GM10248 (cell line): ENCODE measurements at places on chromosomes 11 and 22.

GRCh38 chr22:24207264-24208011 is 26.2 kb downstream of the SUSD2 start:
- DNase-seq, result no peak

DNA sequence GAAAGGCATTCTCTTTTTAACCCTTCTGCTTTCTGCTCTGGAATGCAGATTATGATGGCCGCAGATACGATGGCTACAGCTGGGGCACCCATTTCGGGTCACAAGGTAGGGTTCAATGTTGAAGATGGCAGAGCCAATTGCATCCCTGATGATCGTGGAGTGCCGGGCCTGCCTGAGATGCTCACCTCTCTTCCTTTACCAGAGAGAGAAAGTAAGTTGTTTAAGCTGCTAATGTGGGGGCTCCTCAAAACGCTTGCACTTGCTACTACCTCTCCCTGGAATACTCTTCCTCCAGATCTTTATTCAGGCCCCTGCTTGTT is 50.8 kb upstream of the PRDM11 start:
- DNase-seq, result no peak

DNA sequence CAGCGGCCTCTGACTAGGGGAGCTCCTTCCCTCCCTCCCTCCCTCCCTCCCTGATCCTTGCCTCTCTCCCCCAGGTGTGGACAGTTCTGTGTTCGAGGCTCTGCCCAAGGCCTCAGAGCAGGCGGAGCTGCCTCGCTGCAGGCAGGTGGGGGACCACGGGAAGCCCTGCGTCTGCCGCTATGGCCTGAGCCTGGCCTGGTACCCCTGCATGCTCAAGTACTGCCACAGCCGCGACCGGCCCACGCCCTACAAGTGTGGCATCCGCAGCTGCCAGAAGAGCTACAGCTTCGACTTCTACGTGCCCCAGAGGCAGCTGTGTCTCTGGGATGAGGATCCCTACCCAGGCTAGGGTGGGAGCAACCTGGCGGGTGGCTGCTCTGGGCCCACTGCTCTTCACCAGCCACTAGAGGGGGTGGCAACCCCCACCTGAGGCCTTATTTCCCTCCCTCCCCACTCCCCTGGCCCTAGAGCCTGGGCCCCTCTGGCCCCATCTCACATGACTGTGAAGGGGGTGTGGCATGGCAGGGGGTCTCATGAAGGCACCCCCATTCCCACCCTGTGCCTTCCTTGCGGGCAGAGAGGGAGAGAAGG is 11.1 kb upstream of the POU2F3 start:
- DNase-seq, result no peak

DNA sequence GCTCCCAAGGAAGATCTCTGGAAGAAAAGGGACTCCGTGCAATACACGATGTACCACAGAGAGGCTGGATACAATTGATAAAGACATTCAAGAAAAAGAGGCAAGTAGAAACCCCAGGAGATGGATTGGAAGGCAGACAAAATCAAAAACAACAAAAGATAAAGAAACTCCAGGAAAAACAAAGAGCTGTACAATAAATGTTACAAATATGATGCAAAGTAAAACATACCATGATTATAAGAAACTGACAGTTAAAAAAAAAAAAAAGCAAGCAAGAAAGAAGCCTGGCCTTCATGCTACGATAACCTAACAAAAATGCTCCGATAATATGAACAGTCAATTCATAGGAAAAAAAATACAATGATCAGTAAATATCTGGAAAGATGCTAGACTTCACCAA is 10.5 kb upstream of the SIGIRR start:
- no peak for DNase-seq

GRCh38 chr11:10542776-10543175 is 1.8 kb upstream of the RNF141 start:
- no peak for DNase-seq

- DNase-seq, result peak; percentile 88
Observed at GRCh38 chr22:20393705-20394476, at the start of gene ZNF74. Gene ZNF74 (plus strand): TSS chr22:20394151. CDS start chr22:20394629, 478 bp downstream.

GRCh38 chr22:47325249-47325648 is 562.8 kb downstream of the TBC1D22A start:
- DNase-seq, result no peak

- no peak for DNase-seq
Observed at GRCh38 chr11:87236368-87236767, 198.6 kb downstream of the TMEM135 start.

GRCh38 chr11:12829131-12829530 is 154.9 kb downstream of the TEAD1 start:
- DNase-seq, result no peak

DNA sequence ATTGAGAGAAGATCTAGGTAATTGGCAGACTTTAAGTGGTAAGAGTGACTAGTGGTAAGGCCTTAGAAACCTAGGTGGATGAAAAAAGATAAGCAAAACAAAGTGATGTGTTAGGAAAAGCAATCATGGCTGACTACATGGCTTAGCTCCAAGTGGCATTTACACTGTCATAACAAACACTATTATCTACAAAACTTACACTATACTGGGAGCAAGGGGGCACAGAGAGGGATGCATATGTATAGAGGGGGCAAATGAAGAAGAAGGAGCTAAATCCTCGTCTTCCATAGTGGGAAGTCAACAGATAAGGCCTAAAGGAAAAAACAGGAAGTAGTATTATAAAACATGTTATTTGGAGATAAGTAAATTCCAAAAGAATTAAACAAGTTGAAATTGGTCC is 32.5 kb downstream of the ADORA2A start:
- DNase-seq, result no peak

- DNase-seq, result no peak
Observed at GRCh38 chr22:48931452-48931851, 896.2 kb downstream of the BRD1 start.

GRCh38 chr11:9808943-9809342 is 145.1 kb downstream of the SWAP70 start:
- no peak for DNase-seq

- DNase-seq, result no peak
Observed at GRCh38 chr22:36144886-36145541, 15.5 kb downstream of the APOL3 start.

- DNase-seq, result no peak
Observed at GRCh38 chr11:17076517-17077239, 789 bp downstream of the RPS13 start.

DNA sequence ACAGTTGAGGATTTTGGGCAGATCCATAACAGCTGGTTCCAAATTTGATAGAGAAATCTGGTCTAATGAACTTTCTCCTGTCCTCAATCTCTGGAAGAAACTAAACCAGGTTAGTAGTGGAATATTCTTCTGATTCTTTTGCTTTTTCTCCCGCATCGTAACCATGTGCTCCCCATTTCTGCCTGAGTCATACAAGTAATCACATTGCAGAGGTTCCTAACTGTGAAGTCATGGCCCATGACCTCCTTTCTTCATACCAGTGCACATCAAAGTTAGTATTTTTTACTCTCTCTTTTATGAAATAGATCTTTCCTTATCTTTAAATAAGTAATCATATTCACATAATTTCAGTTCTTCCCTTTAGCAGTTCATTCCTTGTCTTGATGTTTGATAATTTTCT is 249.0 kb downstream of the DYNC2H1 start:
- DNase-seq, result no peak

GRCh38 chr22:31179345-31179744 is 19.4 kb downstream of the RNF185 start:
- no peak for DNase-seq

DNA sequence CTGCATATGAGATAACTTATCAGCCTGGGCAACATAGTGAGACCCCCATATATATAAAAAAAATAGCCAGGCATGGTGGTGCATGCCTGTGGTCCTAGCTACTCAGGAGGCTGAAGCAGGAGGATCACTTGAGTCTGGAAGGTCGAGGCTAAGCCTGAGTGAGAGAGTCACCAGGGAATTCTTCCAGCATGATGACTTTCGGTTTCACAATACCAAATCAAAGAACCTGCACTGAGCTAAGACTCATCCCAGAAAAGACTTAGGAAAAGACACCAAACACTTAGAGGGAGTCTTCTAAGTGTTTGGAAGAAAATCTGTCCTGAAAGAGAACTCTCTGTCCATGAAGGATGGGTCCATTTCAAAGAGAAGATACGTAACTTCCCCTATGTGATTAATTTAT is 12.7 kb downstream of the STK33 start:
- DNase-seq, result no peak

- DNase-seq, result peak; percentile 70
Observed at GRCh38 chr11:62546244-62546928, at the start of gene AHNAK. Gene AHNAK (minus strand): TSS chr11:62546806. CDS start chr11:62536098, 10,708 bp downstream.

DNA sequence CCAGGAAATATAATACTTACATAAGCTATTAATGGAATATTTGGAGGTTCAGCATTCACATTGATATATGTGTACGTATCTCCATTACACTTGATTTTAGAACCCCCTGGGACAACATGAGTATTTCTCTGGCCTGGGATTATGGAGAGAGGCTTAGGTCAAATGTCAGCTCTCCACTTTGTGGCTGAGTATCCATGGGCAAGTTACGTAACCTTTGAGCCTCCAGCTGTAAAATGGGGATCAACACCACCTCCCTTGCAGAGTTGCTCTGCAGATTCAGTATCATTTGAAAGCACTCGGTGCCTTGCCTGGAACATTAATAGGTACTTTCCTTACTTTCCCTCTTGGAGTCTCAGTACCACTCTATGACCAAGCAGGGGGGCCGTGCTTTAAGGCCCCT is 33.2 kb downstream of the C22orf31 start:
- DNase-seq, result no peak

DNA sequence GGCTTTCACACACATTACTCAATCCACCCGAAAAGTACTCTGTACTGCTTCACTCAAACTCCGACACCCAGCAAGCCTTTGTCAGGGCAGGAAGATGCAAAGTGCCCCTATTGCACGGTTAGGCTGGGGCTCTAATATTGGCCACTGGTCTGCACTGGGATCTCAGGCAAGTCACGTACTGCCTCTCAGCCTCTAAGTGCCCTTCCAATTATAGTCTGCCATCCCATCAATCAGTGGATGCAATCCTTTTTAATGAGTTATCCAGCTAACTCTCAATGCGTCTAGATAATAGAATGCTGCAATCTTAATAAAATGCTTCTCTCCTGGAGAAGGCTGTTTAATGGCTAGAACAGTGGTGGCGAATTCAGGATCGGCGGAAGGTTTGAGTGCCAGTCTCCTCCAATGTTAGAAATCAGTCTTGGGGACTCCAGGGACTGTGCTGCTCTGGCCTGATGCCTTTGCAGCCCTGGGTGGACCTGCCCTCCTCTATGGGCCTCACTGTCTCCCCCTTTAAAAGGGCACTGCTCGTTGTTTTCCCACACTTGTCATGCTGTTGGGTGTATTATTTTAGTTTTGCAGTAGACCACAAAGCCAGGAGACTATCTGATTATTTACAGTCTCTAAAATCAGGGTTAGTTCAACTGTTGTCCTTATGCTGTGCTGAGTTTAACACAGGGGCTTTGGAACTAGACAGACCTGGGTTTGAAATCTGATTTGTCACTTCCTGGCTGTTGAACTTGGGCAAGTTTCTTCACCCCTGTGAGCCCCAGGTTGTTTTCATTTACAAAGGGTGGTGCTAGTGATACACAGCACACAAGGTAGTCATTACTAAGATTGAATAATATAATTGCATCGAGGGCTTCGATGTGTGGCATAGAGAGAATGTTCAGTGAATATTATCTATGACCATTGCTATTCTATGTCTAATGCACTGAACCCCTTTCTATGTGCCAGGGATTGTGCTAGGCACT is 36.7 kb downstream of the CLMP start:
- DNase-seq, result no peak

DNA sequence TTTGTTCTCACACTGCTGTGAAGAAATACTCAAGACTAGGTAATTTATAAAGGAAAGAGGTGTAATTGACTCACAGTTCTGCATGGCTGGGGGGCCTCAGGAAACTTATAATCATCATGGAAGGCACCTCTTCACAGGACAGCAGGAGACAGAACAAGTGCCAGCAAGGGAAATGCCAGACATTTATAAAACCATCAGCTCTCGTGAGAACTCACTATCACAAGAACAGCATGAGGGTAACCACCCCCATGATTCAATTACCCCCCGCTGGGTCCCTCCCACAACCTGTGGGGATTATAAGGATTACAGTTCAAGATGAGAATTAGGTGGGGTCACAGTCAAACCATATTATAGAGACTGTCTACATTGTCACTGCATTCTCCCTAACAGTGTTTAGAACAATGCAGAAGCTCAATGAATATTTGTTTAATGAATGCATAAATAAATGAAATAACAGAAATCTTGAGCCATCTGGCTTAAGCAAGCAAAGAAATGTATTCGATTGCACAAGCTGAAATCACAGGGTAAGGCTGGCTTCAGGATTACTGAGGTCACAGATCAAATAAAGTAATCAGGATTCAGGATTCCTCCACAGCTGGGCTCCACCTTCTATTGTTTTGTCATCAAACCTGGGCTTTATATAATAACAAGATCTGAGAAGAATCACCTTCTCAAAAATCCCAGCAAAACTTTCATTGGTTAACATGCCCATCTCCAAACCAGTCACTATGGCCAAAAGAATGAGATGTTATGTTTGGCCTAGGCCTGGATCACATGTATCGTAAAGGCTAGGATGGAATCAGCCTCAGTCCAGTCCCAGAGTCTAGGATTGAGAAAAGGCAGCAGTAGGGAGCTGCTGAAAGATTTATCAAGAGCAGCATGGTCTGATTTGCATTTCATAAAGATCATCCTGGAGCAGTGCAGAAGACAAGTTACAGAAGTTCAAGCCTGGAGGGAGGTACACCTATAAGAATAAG is 137.8 kb upstream of the UBASH3B start:
- no peak for DNase-seq

GRCh38 chr11:34346551-34346950 is 11.3 kb downstream of the ABTB2 start:
- no peak for DNase-seq
